ENCODE measurements at places on chromosomes 13 and 19.

DNA sequence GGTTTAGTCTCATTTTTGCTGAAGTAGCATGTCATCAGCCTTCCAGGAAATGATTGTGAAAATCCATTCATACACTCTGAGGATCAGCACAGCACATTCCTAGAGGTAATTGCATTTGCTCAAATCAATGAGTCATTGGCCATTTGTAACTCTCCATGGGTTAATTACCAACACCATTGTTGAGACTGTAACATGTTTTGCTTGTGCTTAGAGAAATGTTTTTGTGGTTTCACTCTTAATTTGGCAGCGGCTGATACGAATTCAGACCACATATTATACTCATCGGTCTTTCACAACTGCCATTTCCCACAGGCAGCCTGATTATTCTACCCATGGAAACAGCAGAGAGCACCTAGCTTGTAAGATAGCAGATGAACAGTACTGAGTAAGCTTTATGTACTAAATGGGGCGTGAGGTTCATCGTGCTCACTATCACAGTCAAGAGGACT is 110.3 kb downstream of the NHLRC3 start:
- peak; percentile 69 for DNase-seq

DNA sequence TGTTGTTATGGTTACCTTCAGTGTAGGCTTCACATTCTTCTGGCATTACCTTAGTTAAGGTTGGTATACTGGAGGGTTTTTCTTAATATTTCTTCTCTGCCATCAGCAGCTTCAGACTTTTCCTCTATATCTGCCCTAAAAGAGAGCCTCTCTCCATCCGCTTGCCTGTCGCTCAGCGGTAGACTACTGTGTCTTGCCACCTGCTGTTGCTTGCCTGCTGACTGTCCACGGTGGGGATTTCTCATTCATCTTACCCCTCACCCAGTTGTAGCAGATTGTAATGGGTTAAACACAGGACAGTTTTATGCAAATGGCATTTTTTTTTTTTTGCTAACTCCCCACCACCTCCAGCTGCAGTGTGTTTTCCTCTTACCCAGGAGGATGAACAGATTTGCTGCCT is 577.2 kb downstream of the SLITRK5 start:
- DNase-seq = no peak

DNA sequence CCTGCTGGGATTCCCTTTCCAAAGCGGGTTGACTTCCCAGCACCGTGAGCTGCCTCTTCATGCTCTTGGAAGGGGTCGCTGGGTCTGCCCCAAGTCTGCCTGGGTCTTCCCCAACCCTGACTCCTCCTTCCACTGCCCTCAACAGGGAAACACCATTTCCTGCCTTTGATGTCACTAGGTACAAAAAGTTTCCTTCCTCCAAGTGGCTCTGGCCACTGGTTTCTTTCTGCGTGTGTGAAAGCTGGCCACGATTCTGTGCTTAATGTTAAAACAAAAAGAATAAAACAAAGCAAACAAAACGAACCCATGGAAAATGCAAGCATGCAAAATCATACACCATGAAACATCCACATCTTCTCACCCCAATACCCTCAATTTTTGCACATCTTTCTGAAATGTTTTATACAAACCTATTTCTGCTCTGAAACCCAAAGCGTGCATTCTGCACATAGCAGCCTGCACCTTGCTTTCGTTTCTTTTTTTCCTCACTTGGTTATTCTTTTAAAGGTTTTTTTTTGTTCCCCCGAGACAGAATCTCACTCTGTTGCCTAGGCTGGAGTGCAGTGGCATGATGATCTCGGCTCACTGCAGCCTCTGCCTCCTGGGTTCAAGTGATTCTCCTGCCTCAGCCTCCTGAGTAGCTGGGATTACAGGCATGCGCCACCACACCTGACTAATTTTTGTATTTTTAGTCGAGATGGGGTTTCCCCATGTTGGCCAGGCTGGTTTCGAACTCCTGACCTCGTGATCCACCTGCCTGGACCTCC is 12.5 kb upstream of the TNFSF9 start:
- no peak for DNase-seq

DNA sequence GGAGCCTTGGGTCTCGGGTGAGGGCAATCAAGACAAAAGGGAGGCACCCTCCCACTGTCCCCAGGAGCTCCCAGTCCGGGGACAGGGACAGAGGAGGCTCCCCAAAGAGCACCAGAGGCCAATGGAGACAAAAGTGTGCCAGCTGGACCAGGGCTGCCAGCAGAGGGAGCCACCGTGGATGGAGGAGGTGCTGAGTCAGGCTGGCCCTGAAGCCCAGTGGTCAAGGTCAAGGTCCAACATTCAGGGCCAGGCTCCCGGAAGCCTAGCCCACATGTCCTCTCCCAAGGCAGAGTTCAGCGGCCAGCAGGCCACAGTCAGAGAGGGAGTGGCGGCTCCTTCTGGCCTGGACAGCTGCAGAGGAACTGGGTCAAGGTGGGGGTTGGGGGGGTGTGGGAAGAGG is 8.4 kb downstream of the COL5A3 start:
- DNase-seq = no peak

DNA sequence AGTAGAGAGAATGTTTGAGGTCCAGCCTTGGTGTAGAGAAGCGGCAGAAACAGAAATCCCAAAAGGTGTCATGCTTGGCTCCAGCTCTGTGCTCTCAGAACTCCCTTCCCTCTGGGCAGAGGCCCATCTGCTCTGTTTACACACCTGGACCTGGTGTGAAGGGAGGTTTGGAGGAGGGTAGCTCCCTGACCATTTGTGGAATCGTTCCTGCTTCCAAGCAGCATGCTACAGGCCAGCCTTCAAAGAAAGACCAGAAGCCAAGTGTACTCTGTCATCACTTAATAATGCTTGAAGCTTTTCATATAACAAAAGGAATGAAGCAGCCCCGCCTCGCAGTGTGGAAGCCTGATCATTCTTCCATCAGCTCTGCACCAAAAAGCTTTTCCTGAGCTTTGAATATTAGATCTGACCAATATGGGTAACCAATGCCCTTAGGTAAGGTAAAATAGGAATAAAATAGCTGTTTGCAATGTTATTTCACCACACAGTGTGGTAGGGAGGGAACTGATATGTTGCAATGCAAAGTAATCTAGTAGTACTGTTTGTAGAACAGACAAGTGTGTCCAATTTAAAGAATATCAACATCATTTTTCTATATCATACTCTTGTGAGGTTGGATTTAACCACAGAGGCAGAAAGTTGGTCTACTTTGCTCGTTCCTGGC is 63.3 kb downstream of the ZIC5 start:
- no peak for DNase-seq

GRCh38 chr19:35755550-35756376 is 1.1 kb downstream of the HSPB6 start:
- no peak for DNase-seq

GRCh38 chr19:53818756-53819155 is 5.4 kb downstream of the NLRP12 start:
- no peak for DNase-seq

GRCh38 chr13:35485424-35485823 is 8.9 kb upstream of the MAB21L1 start:
- DNase-seq = no peak

GRCh38 chr13:49062297-49062896 is 86.7 kb downstream of the FNDC3A start:
- DNase-seq = no peak

GRCh38 chr13:44371421-44371820 is 2.2 kb upstream of the SERP2 start:
- DNase-seq = no peak

All from RWPE1 (cell line).